ENCODE measurements at places on chromosomes 16 and 17.

DNA sequence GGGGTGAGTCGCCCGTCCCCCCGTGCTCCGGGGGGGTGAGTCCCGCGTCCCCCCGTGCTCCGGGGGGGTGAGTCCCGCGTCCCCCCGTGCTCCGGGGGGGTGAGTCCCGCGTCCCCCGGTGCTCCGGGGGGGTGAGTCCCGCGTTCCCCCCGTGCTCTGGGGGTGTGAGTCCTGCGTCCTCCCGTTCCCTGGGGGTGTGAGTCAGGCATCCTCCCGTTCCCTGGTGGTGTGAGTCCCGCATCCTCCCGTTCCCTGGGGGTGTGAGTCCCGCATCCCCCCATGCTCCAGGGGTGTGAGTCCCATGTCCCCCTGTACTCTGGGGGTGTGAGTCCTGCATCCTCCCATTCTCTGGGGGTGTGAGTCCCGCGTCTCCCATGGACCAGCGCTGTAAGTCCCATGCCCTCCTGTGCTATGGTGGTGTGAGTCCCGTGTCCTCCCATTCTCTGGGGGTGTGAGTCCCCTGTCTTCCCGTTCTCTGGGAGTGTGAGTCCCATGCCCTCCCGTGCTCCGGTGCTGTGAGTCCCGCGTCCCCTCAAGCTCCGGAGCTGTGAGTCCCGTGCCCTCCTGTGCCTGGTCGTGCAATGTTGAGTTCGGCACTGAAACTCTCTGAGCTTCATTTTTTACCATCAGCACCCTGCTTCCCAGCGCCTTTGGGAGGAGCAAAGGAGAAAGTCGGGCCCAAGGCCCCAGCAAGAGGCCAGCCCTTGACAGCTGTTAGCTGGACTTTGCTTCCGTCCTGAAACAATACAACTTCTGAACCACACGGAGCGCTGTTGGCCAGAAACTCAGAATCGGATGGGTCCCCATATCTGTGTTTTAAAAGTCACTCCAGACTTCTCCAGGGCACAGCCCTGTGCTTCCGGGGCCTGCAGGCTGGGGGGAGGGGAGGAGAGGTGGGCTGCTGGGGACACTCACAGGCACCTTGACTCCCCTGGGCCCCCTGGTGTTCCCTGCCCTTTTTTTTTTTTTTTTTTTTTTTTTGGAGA, 11.5 kb upstream of the ZC3H18 start:
- DNase-seq, result no peak

GRCh38 chr16:3646348-3646920, 8.1 kb upstream of the DNASE1 start:
- DNase-seq, result no peak

DNA sequence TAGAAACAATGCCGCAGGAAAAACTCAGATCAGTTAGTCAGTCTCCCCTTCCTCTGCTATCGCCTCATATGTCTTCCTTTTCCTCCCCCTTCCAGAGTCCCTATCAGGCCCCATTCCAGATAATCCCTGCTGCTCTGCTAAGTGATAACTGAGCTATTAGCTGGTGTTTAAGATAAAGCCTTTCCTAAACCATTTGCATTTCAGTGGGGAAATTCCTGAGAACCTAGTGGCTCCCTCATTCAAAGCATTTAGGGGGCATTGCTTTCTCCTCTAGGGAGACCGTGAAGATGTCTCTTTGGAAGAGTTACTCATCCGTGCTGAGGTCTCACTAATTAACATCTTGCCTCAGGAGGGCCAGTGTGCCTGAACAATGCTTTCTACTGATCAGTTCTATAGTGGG, 401.6 kb downstream of the NPIPA7 start:
- DNase-seq, result no peak

DNA sequence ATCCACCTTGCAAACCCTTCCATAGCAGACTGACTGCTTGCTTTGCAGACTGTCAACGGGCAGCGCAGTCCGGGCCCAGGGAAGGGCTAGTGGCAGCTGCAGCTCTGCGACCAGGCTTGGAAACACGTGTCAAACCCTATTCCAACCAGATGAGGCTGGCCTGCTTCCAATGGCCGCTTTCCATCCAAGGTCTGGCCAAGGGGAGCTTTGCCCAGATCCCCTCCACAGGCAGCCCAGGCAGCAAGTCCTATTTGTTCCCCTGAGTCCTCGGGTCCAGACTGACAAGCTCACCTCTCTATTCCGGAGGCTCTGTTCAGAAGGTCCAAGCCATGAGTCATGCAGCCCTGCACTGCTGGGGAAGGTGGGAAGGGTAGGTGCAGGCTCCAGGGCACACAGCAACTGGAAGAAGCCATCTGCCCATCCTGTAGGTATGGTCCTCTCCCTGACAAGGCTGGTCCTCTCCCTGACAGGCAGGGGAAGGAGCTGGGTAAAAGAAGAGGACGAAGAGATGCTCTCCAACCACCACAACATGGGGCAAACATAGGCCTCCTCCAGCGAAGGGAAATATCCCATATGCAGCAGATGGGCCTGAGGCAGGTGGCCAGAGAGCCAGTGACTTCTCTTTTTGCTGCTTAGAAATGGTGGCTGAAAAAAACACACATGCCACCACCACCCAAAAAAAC, 22.6 kb upstream of the AXIN2 start:
- no peak for DNase-seq

Data from activated CD4-positive, alpha-beta T cell treated with anti-CD3 and anti-CD28 coated beads, Interleukin-2, amount 50 U/mL, for 1 hour (primary cell).